Left renal pelvis (tissue), 4 donors: ENCODE measurements at places on chromosomes 6 and 20. TPM values are rescaled to one million over a fixed set of nuclear protein-coding genes. Genes with fewer than 3 reads are reported as not detected.

KPNA5 gene
- polyA plus RNA-seq: 25.8 TPM

SLC35D3 gene
- polyA plus RNA-seq: 0.07 TPM

GRM1 gene
- 0.39 TPM for polyA plus RNA-seq

HMGA1 gene
- polyA plus RNA-seq: 115 TPM

SPAG4 gene
- polyA plus RNA-seq: 2.8 TPM

SRMS gene
- not detected for polyA plus RNA-seq

CRISP3 gene
- 0.30 TPM for polyA plus RNA-seq

DYNLT2 gene
- polyA plus RNA-seq: 9.7 TPM

AFG1L gene
- polyA plus RNA-seq: 7.3 TPM

CDYL gene
- 18.1 TPM for polyA plus RNA-seq

LY86 gene
- 1.9 TPM for polyA plus RNA-seq

PRRT1 gene
- 5.4 TPM for polyA plus RNA-seq

OPN5 gene
- 0.96 TPM for polyA plus RNA-seq

- no peak for DNase-seq
These were observed 67.1 kb upstream of the ZNFX1 start for GRCh38 chr20:49344975-49345374.

- no peak for DNase-seq
These were observed 473.0 kb downstream of the BMP2 start for GRCh38 chr20:7240490-7240889.

DNA sequence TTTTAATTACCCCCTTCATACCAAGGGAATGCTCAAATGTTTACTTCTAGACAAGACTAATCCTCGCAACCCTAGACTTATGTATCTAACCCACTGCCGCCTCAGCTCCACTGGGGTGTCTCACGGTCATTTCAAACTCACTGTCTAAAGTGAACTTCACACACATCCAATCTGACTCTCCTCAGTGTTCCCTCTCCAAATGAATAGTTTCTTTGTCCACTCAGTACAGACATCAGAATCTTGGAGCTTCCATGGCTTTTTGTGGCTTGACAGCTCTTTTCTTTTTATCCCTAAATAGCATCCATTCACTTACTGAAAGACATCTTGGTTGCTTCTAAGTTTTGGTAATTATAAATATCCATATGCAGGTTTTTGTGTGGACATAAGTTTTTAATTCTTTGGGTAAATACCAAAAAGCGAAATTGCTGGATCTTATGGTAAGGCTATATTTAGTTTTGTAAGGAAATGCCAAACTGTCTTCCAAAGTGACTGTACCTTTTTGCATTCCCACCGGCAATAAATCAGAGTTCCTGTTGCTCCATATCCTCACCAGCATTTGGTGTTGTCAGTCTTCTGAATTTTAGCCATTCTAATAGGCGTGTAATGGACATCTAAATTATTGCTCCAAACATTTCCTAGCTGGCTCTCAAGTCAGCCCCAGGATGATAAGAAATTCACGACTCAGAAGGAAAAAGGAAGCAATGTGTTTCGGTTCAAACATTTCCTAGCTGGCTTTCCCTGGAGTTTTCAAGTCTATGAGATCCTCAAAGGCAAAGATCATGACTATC, 73.1 kb downstream of the DNAAF9 start:
- DNase-seq: no peak

- DNase-seq: no peak
These were observed 153.1 kb upstream of the SIM1 start for GRCh38 chr6:100617633-100618350.

- no peak for DNase-seq
These were observed 46.0 kb upstream of the TASP1 start for GRCh38 chr20:13684566-13685222.

- no peak for DNase-seq
These were observed 380.3 kb upstream of the JARID2 start for GRCh38 chr6:14865531-14866100.

GRCh38 chr20:62875419-62876361, 14.1 kb upstream of the TCFL5 start:
- DNase-seq: no peak

- no peak for DNase-seq
These were observed 36.5 kb upstream of the RFPL4B start for GRCh38 chr6:112310439-112311125.

DNA sequence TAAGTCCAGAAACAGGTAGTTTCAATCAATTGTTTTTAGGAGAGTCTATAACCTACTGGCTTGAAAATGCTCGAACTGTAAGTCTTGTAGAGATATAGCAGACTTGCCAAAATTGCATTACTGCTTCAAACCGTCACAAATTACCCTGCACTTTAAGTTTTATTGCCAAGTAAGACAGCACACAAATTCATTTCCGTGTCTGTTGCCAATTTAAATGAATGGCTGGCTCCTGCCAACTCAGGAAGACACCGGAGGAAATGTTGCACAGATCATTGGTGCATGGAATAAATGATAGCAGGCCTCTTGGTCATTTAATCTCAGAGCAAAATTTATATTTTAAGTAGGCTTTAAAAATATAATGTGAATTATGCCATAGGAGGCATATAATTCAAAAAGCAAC, 438.1 kb downstream of the HACE1 start:
- DNase-seq: no peak

- DNase-seq: no peak
These were observed 2.6 kb downstream of the SIM1 start for GRCh38 chr6:100461917-100462705.

GRCh38 chr6:113009682-113010081, 662.6 kb downstream of the RFPL4B start:
- DNase-seq: no peak

DNA sequence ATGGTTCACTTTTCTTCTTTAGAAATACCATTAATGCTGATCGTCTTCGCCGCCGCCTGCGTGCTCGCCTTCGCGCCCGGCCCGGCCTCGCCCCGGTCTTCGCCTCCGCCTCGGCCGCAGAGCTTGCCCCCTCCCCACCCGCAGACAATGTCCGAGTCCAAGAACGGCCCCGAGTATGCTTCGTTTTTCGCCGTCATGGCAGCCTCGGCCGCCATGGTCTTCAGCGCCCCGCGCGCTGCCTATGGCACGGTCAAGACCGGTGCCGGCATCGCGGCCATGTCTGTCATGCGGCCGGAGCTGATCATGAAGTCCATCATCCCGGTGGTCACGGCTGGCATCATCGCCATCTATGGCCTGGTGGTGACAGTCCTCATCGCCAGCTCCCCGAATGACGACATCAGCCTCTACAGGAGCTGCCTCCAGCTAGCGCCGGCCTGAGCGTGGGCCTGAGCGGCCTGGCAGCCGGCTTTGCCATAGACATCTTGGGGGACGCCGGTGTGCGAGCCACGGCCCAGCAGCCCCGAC, 4.8 kb upstream of the PRPH2 start:
- DNase-seq: no peak

DNA sequence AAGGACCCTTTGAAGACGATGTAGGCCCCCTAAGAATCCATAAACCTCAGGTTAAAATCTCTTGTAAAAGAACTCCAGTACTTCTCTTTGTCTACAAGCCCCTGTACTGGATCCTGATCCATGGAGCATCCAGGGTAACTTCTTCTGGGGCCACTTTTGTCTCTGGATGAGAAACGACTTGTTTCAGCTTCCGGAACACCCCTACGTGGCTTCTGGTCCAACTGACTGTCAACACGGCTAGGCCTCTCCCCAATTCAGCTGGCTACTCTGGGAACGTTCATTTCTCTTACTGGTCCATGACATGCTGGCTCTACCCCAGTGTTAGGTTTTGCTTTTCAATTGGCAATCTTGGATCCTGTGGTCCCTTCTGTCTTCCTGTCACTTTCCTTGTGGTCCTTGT, 198.0 kb downstream of the BACH2 start:
- DNase-seq: no peak

DNA sequence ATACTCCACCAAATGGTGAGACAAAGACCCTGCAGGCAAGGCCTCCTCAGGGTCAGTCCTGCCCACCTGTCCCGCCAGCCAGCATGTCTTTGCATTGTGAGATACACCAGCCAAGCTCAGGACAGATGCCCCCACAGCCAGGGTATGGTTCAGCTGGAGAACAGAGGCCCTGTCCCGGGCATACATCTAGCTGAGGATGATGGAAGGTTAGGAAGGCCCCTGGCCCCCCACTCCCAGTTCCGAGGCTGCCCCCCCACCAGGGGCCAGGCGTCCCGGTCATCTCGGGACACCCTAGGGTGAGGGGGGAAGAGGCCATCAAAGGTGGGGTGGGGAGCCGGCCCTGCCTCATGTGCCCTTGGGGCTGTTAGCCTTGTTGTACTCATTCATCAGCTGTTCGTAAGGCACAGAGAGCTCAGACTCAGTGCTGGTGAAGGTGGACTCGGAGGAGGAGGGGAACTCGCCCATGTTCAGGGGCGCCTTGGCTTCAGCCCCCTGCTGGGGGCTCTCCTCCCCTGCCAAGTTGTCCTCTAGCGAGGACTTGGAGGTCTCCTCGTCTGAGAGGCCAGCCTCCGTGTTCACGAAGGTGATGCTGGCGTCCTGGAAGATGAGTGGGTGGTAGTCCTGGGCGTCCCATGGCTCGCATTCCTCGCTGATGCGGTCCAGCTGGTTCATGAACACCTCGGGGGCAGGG, 38.6 kb downstream of the KCNK5 start:
- no peak for DNase-seq

DNA sequence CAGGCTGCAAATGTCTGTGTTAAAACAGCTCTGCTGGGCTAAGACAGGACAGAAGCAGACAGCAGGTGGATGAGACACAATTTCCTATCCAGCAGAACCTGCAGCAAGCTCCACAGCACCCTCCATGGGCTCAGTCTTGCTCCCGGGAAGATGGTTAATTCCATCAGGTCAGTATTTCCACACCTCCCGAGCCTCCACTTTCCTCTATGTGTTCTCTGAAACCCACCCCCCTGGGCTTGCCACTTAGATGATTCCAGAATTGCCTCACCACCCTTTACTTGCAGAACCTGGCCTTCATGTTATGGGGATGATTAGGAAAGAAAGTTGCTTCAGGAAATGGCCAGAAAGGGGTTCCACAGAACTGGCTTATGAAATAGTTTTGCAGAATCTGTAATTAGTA, 43.8 kb downstream of the ERMARD start:
- no peak for DNase-seq

DNA sequence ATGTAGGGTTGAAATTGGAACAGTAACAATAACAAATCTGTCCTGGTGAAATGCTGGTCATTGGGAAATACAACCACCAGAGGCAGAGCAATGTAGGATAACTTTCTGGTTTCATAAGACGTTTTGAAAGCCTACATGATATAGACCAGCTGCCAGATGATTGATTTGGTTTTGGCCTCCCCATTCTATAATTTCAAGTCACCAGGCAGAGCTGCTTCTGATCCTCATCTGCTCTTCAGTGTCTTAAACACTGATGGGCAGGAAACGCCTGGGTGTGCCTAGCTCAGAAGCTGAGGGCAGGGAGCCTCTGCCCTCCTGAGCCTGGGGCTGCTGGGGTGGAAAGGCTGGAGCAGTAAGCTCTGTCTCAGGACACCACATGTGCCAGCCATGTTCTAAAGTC, 24.5 kb downstream of the DHX35 start:
- no peak for DNase-seq

- no peak for DNase-seq
These were observed 66.6 kb upstream of the TAB2 start for GRCh38 chr6:149250951-149251350.

GRCh38 chr20:20755231-20755630, 42.8 kb upstream of the RALGAPA2 start:
- no peak for DNase-seq

- no peak for DNase-seq
These were observed 154.5 kb downstream of the MOXD1 start for GRCh38 chr6:132246632-132247270.

- no peak for DNase-seq
These were observed 34.0 kb downstream of the NT5E start for GRCh38 chr6:85483846-85484245.

DNA sequence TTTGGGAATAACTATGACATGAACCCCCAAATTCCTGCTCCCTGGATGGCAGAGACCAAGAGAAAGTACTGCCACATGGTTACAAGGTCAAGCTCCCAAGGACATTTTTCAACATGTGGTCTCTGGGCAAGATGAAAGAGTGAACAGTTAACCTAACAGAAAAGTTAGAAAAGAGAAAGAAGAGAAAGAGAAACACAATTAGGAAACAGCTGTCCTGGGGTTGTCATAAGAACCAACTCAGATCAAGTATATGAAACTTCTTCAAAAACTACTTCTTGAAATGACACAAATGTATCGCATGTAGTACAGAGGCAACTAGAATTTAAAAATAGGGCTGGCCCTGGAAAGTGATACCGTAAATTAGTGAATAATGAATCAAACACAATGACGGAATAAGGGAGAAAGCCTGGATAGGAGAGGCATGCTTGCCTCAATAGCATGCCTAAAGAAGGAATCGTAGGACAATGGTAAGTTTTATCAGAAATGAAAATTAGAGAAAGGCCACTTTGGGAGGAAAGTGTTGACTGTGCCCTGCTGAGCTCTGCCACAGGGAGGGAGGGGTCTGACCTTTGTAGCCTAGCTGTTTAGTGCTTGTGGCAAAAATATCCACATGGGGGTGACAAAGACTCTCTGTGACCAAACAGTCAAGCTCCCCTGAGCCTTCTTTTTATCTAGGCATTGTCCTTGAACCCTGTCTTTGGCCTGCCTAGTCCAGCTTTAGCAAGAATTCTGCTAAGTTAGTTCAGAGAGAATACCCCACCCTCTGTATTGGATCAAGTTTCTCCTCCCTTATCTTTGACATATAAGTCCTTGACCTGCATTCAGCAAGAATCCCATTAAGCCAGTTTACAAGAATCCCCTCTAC, 4.3 kb upstream of the DCBLD1 start:
- no peak for DNase-seq

DNA sequence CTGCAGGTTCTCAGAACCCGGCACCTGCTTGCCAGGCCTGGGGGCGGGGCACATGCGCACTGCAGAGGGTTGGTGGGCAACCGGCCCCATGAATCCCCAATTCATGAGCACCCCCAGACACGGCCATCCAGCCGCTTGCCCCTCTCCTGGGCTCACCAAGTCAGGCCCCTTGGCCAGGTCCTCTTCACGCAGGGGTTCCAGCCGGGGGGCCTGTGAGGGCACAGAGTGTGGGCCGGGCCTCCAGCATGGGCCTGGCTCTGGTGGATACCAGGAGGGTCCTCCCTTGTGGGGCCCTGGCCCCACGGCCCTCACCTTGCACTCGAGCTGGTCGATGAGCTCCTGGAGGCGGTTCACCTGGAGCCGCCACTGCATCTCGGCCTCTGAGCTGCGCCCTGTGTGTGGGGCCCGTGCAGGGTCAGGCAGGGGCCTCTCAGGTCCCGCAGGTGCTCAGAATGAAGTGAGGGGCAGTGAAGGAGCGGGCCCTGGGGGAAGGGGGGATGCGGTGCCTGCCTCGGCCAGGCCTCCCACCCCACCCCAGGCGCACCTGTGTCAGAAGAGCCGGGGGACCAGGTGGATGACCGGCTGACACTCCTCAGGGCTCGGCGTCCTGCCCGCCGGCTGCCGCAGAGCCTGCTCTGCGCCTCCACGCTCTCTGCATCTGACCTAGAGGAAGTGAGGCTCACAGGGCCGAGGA, 2.6 kb upstream of the C20orf144 start:
- no peak for DNase-seq

DNA sequence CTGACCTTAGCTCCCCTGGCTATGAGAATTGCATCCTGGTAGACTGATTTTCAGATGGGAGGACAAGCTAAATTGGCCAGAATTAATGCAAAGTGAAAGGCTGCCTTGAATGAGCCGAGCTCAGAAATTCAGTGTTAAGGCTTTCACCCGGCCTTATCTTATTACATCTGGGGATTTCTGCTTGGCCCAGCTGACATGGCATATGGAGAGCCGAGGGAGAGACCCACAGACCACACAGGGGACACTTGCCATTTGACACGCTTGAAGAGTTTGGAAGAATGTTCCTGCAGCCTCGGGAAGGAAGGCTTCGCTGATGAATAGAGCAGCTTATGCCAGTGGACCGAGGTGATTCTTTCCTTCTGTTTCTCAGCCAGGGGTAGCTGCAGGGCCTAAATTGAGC, 9.0 kb downstream of the MOCS3 start:
- DNase-seq: peak; percentile 24
